ENCODE measurements at places on chromosomes 5 and 9.

DNA sequence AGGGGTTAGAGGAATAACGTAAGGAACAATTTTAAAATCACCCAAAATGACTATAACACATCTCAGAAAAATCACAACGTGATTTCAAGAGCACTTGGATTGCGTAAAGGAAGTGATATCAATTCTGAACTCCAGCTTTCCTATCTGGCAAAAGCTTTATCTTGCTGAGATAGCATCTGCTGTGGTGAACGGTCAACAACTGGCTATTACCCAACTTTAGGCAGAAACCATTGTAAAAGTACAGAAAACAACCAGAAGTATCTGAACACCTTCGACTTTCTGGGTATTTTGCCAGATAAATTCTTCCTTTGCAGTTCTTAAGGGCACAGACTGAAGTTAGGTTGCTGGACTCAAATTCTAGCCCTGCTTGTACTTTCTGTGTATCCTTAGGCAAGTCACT is 9.2 kb downstream of the ABLIM3 start:
- DNase-seq = no peak

DNA sequence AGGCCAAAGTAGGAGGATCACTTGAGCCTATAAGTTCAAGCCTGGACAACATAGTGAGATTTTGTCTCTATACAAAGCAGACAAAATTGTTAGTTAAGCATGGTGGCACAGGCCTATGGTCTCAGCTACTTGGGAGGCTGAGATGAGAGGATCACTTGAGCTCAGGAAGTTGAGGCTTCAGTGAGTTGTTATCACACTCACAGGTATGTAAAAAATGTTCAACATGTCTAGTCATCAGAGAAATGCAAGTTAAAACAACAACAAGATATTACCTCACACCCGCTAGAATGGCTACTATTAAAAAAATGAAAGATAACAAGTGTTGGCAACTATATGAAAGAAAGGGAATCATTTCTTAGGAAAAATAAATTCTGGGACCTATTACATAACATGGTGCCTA is 341.5 kb upstream of the ST8SIA4 start:
- no peak for DNase-seq

DNA sequence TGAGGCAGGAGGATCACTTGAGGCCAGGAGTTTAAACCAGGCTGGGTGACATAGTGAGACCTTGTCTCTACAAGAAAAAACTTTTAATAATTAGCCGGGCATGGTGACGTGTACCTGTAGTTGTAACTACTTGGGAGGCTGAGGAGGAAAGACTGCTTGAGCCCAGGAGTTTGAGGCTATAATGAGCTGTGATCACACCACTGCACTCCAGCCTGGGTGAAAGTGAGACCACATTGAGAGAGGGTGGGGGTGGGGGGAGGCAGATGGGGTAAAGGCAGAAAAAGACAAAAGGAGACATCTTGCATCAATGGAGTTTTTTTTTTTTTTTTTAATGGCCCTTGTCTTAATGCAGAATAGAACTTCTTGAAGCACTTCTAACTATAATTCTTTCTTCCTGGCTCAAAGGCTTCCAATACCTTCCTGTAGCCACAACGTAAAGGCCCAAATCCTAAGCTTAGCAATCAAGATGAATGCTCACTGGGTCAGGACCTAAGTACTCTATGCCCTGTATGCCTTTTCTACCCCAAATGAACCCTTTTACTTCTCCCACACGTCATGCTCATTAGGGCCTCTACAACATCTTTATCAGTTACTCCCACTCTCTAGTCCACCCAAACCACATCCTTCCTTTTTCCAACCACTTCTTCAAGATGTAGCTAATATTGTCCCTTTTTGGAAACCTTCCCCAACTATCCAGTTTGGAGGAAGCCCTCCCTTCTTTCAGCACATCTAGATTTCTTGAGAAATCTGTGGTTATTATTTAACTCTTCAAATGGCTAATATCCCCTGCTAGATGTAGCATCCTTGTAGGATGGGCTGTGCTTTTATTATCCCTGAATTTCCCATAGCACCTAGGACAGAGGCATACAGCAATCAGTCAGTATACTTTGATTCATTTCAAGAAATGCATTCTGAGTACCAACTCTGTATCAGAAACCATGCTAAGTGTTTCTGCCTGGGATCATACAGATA is 40.8 kb downstream of the CSF2 start:
- DNase-seq = no peak

- peak; percentile 35 for DNase-seq
Observed at GRCh38 chr5:155728857-155729683, 597.9 kb upstream of the SGCD start.

DNA sequence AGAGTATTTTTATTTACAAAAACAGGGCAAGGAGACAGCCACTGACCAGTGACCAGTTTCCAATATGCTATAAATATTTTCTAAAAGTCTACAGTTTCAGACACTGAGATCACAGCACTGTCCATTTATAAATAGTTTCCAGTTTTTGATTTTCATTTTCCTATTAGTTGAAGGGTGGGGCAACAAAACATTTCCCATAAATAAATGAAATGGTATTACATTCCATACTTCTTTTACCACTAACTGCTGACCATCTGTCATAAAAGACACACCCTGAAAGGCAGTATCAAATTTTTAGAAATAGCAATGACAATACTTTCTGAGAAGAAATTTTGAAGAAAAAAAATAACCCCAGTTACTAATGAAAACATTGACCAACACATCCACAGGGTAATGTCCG is 126.7 kb downstream of the ARSB start:
- no peak for DNase-seq

- DNase-seq = no peak
Observed at GRCh38 chr5:6003040-6003825, 375.1 kb downstream of the MED10 start.

- no peak for DNase-seq
Observed at GRCh38 chr5:171537923-171538537, 118.6 kb downstream of the FGF18 start.

- peak; percentile 86 for DNase-seq
Observed at GRCh38 chr9:94908011-94908563, 181.6 kb downstream of the AOPEP start.

GRCh38 chr5:129362456-129362855 is 97.6 kb upstream of the ADAMTS19 start:
- no peak for DNase-seq

DNA sequence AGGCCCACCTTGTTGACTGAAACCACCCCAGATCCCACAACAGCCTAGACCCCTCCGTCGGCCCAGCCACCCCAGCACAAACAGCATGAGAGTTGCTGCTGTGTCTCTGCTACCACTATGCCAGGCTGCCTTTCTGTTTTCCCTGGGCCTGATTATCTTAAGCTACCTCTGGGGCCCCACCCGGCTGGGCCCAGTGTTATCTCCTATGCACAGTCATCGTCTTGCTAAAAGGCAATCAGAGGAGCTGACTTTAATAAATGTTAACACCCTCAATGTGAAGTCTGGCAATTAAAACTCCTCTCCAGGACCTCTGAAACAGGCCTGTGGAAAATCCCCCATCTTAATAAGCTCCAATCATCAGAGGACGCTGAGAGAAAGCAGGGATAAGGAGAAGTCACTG is 144.9 kb downstream of the FAM114A2 start:
- no peak for DNase-seq

GRCh38 chr9:94799578-94800264 is 73.2 kb downstream of the AOPEP start:
- peak; percentile 56 for DNase-seq

DNA sequence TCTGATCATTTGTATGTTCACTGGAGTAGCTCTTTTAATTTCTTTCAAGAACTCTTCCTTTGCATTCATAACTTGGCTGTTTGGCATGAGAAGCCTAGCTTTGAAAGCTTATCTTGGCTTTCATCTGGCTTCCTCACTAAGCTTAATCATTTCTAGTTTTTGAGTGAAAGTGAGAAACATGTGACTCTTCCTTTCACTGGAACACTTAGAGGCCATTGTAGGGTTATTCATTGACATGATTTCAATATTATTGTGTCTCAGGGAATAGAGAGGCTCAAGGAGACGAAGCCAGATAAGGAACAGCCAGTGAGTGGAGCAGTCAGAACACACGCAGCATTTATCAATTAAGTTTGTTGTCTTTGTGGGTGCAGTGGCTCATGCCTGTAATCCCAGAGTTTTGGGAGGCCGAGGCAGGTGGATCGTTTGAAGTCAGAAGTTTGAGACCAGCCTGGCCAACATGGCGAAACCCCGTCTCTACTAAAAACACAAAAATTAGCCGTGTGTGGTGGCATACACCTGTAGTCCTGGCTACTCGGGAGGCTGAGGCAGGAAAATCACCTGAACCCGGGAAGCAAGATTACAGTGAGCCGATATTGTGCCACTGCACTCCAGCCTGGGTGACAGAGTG is 98.3 kb downstream of the UGCG start:
- DNase-seq = no peak

DNA sequence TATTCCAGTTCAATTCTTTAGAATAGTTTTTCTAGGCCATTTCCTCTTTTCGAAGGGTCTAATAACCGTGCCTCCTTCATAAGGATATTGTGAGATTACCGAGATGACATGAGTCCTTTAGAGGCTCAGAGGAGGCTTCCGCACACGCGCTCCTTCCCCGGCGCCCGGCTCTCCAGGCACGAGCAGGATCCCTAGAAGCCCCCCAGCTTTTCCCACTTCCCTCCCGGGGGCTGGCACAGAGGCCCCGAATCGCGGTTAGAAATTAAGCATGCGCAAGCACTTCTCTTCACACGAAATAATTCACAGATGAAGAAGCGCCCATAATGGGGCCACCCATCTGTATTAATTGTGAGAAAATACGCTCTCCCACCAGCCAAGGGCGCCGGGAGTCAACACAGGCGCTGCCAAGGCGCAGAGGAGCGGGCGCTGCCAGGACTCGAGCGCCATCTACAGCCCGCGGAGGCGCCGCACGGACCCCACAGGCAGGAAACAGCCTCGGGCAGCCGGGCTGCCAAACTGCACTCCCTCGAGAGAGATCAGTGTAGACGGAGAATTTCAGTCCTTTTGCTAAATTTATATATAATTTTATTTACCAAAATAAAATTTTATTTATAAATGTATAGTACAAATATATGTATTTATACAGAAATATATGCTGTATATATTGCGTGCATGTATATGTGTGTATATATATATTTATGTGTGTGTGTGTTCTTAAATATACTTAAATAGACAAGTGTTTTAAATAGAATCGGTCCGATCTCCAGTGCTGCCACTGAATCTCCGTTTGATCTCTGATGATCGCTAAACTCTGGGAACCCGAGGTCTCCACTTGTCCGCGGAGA is 258.1 kb upstream of the NFIL3 start:
- DNase-seq = peak; percentile 77

- DNase-seq = no peak
Observed at GRCh38 chr5:170363671-170364070, 25.5 kb downstream of the KCNMB1 start.

DNA sequence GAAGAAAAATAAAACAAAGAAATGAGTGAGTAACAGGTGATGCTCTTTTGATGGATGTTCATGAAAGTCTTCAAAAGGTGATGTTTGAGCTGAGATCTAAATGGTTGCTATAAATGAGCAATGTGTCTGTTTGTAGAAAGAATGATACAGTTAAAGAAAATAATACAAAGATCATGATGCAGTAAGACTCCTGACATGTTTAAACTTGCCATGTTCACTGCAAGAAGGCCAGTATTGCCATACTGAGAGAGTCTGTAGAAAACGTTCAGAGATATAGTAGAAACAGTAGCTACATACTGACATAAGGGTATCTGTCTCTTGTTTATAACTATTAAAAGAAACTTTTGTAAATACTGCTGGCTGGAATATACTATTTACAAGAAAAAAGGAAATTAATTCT is 1609.2 kb upstream of the ACO1 start:
- DNase-seq = no peak

DNA sequence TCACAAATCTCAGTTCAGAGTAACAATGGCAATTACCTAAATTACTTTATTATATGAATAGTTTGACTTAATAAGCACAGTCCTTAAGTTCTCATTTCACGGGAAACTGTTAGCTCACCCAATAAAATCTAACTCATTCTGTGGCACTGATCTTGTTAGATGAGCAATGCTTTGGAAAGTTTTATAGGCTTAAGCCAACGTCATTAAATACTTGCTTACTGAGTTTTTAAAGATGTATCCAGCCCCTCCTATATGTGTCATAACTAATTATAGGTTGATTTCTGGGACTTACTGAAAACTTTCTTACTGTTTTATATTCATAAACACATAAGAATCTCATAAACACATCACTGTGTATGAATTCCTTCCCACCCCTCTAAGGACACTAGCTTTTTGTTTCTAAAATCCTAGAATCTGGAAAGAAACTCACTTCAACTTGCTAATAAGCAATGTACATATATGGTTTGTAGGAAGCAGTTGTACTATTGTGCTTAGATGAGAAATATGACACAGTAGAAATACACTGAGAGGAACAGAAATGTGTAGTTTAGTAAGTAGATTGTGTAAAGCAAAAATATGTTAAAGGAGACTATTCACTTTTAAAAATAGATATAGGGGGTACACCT is 14.1 kb upstream of the MARCOL start:
- DNase-seq = no peak

GRCh38 chr5:136075466-136075891 is 46.7 kb downstream of the TGFBI start:
- no peak for DNase-seq

DNA sequence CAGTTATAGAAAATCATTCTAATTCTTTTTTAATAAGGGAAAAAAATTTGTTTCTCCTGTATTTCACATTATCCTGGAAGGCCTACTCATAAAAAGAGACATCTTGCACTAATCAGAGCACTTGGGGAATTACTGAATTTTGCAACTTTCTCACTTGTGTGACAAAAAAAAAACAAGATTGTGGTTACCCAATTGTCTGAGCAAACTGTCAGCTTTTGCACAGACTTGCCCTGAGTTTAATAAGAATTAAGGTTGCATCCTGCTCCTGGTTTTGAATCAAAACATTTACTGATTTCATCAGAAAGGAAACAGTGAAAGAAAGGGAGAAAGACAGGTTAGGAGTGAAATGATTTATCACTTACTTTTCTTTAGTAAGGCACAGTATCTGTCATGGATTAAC is 10.6 kb upstream of the SH3RF2 start:
- no peak for DNase-seq

DNA sequence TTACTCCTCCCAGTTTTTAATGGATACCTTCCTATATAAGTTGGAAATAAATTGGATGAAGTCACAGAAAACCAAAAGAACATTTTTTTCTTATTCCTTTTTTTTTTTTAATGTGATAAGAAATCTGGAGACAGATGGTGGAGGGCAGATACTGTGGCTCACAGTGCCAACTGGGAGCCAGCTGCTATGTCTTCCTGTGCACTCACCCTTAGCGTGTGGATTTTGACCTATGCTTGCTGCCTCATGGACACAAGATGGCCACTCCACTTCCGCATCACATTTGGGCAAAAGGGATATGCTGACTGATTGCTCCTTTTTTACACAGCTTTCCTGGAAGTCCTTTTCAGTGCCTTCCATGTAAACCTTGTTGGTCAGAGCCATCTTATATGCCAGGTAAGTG is 342.6 kb downstream of the MAN2A1 start:
- no peak for DNase-seq
